Activated B cell treated with CpG ODN at 0.5 μM for 24 hours (primary cell): ENCODE measurements at places on chromosomes 4 and X. TPM values are rescaled to one million over a fixed set of nuclear protein-coding genes. Genes with fewer than 3 reads are reported as not detected.

Gene AFM
- total RNA-seq, result not detected in 2 replicates

Gene PRKG2
- total RNA-seq, result 0.22 and 0.35 TPM in 2 replicates

Gene PHKA1
- not detected in 2 replicates for total RNA-seq

Gene CXCL3
- total RNA-seq, result not detected in 2 replicates

Gene DIPK2B
- total RNA-seq, result not detected in 2 replicates

Gene TSPAN6
- 0.07 and 0.12 TPM in 2 replicates for total RNA-seq

Gene GPRASP2
- total RNA-seq, result 0.16 and 0.34 TPM in 2 replicates

Gene SSX1
- not detected in 2 replicates for total RNA-seq

Gene GRIA3
- not detected in 2 replicates for total RNA-seq
